A549 treated with Mapracorat at 1 μM for 4 hours (cell line): ENCODE measurements at places on chromosomes 1 and 21. TPM values are rescaled to one million over a fixed set of nuclear protein-coding genes. Genes with fewer than 3 reads are reported as not detected.

CD247 gene
- total RNA-seq: 0.30 to 0.93 TPM (median 0.45 TPM) in 5 replicates

SH3D21 gene
- 1.9 to 3.8 TPM (median 2.4 TPM) in 5 replicates for total RNA-seq

ROR1 gene
- total RNA-seq: 7.6 to 9.8 TPM (median 8.4 TPM) in 5 replicates

S100A3 gene
- 103 to 117 TPM (median 114 TPM) in 5 replicates for total RNA-seq

CIART gene
- 1.5 to 3.1 TPM (median 1.7 TPM) in 5 replicates for total RNA-seq

LCA5L gene
- 1.7 to 1.9 TPM (median 1.8 TPM) in 5 replicates for total RNA-seq

CLCA1 gene
- not detected in 5 replicates for total RNA-seq

PCSK9 gene
- 2.0 to 3.8 TPM (median 3.0 TPM) in 5 replicates for total RNA-seq

ARPC5 gene
- 145 to 189 TPM (median 176 TPM) in 5 replicates for total RNA-seq

FBLIM1 gene
- 21.8 to 34.6 TPM (median 27.8 TPM) in 5 replicates for total RNA-seq
